ENCODE measurements at places on chromosomes 1 and 21.

DNA sequence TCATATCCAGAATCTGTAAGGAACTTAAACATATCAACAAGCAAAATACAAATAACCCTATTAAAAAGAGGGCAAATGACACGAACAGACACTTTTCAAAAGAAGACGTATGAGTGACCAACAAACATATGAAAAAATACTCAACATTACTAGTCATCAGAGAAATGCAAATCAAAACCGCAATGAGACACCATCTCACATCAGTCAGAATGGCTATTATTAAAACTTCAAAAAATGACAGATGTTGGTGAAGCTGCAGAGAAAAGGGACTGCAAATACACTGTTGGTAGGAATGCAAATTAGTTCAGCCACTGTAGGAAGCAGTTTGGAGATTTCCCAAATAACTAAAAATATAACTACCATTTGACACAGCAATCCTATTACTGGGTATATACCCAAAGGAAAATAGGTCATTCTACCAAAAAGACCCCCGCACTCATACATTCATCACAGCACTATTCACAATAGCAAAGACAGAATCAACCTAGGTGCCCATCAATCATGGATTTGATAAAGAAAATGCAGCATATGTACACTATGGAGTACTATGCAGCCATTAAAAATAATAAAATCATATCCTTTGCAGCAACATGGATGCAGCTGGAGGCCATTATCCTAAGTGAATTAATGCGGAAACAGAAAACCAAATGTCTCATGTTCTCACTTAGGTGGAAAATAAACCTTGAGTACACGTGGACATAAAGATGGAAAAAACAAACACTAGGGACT is 230.1 kb upstream of the RAB4A start:
- no peak for DNase-seq

DNA sequence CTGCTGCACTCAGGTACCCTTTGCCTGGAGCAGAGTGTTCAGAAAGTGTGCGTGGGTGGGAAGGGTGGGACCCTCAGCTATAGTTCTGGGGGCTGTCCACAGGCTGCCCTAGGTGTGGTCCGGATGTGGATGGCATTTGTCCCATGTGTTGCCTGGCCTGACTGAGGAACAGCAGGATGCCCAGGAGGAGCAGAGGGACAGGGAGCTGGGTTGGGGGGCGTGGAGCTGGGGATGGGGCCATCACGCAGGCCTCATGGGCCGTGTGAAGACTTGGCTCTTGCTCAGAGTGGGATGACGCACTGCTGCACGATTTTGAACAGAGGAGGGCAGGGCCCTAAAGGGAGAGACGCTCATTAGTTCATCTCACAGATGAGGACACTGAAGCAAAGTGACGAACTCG is 17.0 kb downstream of the C1orf115 start:
- DNase-seq, result no peak

- no peak for DNase-seq
These were observed 130.7 kb upstream of the BMP8A start for GRCh38 chr1:39360731-39361130.

- no peak for DNase-seq
These were observed 3.8 kb upstream of the CACYBP start for GRCh38 chr1:174995916-174996315.

DNA sequence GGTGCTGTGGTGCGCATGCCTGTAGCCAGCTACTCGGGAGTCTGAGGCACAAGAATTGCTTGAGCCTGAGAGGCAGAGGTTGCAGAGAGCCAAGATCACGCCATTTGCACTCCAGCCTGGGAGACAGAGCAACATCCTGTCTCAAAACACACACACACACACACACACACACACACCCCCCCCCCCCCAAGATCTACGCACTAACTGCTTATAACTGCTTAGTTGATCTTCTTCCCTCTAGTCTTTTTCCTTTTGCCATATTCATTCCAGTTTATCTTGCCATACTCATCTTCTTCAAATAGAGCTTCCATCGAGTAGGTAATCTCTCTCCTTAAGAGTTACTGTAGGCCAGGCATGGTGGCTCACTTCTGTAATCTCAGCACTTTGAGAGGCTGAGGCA is 20.9 kb downstream of the EPB41 start:
- no peak for DNase-seq

- no peak for DNase-seq
These were observed 28.0 kb downstream of the SYDE2 start for GRCh38 chr1:85172684-85173337.

GRCh38 chr1:66366634-66367033 is 167.3 kb upstream of the SGIP1 start:
- no peak for DNase-seq

- no peak for DNase-seq
These were observed 7.1 kb downstream of the GIPC2 start for GRCh38 chr1:78052685-78053405.

GRCh38 chr1:62810420-62811274 is 26.7 kb downstream of the ATG4C start:
- no peak for DNase-seq

- no peak for DNase-seq
These were observed 44.0 kb downstream of the GPR161 start for GRCh38 chr1:168092566-168093355.

DNA sequence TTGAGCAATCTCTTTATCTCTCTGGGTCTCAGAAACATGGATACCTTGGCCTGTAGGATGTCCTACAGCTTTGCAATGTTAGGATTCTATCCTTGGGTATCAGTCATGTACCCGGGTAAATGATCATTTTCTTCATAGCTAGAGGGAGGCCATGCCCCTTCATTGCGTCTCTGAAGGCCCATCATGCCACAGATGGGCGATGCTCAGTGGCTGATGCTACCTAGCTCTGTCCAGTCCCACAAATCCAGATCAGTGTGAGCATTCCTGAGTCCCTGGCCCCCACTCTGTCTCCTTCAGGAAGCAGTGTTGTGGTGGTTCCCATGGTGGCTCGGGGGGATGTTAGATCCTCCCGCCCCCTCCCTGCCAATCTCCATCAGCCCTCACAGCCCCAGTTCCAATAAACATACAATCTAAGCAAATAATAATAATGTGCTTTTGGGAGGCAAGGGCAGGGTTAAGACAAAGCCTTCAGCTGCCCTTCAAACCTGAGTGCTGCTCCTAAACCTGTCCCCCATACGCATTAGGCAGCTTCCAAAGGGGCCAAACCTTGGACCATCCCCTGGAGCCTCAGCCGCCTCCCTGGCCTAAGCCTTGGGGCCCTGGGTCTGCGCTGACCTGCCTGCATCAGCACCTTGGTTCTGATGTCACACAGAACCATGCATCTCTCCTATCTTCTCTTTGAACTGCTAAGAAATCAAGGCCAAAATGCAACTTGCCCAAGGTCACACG is 681 bp upstream of the GPR61 start:
- no peak for DNase-seq

DNA sequence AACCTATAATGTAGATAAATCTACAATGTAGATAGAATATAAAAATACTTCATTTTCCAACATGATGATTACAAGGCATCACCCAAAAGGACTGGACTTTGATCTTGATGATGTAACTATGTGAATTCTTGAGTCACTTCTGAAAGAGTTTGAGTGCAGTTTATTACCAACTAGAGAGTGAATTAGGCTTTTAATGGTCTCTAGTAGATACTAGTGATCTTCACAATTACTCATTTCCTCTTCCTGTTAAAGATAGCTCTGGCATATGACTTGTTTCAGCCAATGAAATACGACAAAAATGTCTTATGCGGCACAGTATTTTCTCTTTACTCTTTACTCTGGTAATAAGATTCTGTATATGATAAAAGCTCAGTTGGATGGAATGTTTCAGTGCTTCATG is 1588.1 kb upstream of the B3GALT2 start:
- DNase-seq, result no peak

DNA sequence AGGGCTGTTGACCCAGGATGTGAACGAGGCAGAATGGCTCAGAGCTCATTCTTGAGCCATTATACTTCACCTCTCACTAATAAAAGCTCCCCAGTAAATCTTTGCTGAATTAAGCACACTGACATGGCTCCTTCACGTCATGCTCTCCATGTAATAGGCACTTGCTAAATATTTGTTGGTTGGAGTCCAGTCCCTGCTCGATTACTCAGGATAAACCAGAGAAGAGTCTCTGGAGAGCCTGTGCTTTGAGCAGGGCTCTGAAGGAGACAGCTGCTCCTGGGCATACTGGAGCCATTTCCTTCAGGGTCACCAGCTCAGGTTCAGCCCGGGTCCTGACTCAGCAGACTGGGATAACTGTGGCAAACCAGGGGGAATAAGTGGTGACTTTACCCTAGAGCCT is 46.9 kb downstream of the HLX start:
- no peak for DNase-seq

- DNase-seq, result no peak
These were observed 196.5 kb downstream of the TPR start for GRCh38 chr1:186178426-186179043.

DNA sequence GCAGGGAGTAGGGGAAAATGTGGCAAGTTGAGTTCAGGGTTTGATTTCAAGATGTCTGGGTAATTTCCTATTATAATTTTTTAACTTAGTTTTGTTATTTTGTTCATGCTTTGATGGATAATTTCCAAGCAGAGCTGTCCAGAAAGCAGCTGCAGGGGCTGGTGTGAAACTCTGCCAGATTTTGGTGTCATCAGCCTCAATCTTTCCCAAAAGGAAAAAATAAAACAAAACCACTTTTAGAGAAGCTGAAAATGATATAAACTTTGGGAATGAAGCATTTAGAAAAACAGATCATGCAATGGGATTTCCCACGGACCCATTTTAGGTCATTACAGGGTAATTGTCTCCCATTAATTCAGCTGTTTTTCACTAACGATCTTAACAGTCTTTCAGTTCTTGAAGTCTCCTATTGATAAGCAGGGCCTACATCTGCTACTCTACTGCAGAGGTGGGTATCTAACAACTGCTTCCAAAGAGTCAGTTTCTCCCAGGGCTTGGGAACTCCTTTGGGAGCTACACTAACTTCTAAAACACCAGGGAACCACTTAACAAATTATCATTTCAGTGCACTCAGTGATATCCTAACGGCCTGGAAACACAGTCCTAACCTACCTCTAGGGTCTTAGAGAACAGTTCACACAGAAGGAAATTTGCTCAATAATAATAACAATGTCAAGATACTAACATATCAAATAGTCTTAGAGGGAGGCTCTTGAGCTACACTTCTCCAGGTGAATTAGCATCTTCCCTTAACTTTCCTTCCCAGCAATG is 12.3 kb downstream of the ZNF436 start:
- no peak for DNase-seq
